Activated T-helper 9 cell treated with anti-CD3 and anti-CD28 coated beads, Interleukin-2, amount 50 U/mL, for 16 hours (primary cell): ENCODE measurements at places on chromosomes 1 and 21.
A peak's percentile ranks its signal among the peaks of the same experiment; 100 is the strongest.

GRCh38 chr1:22317231-22317919 lies 134.3 kb upstream of the ZBTB40 start:
- DNase-seq, result no peak

GRCh38 chr1:168801032-168801745 lies 72.2 kb upstream of the DPT start:
- no peak for DNase-seq

- no peak for DNase-seq
These were observed 13.2 kb upstream of the GRIK3 start for GRCh38 chr1:37047542-37047941.

DNA sequence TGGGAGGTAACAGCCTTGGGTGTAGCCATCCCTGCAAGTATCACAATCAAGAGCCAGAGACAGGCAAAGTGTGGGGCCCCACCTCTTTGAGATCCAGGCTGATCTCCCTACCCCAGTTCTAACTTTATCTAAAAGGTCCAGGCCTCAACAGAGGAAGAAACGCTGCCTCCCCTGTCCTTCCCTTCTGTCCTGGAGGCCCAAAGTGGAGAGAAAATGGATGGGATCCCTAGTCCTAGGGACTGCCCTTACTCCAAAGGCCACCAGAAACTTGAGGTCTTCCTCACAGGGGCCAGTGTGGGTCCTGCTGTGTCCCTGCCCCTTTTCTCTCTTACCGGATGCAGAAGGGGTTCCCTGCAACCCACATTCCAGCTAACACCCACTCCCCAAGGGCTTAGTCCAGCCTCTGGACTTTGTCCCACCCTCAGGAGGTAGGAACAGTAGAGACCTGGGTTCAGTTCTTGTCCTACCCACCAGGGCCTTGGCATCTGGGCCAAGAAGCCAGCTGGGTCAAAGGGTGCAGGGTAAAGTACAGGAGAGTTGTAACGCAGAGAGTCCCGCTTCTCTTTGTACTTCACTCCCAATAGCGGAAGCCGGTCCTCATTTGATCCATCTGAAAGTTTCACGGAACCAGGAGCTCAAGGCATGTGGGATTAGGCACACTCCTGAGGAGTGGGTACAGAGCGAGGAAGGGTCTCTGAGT lies 1.9 kb downstream of the HDGF start:
- no peak for DNase-seq

DNA sequence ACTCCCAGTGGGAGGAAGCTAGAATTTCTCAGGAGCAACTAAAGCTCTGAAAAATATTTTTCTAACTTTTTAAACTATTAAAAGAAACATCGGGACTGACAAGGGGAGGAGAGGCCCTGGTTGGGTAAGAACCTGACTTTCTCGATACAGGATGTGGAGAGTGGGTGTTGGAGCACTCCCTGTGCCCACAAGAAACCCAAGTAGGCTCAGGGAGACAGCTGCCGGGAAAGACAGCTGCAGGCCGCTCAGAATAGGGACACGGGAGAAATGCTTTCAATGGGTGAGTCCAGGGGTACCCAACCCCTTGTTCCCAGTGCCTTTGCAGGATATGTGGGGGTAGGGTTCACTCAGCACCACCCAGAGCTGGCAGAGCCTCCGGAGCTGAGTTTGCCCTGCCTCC lies 43.6 kb downstream of the PLEKHA6 start:
- no peak for DNase-seq

- no peak for DNase-seq
These were observed 16.1 kb downstream of the TIE1 start for GRCh38 chr1:43316738-43317520.

GRCh38 chr1:201659572-201659971 lies 120.6 kb downstream of the NAV1 start:
- DNase-seq, result no peak

DNA sequence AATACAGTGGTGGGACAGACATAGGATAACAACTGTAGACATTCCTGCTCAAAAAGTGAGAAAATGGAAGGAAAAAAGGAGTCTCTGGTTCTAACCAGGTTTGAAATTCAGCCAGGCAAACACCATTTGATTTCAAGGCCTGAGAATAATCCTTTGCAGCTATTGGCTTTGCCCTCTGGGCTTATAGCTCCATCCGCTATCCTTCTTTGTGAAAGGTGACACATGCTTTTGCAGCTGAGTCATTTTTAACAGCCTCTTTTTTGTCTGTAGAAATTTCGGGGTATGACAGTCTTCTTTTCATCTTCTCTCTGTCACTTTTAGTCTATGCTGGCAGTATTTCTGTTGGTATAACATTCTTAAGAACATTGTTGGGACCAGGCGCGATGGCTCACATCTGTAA lies 16.2 kb downstream of the SDHC start:
- no peak for DNase-seq

DNA sequence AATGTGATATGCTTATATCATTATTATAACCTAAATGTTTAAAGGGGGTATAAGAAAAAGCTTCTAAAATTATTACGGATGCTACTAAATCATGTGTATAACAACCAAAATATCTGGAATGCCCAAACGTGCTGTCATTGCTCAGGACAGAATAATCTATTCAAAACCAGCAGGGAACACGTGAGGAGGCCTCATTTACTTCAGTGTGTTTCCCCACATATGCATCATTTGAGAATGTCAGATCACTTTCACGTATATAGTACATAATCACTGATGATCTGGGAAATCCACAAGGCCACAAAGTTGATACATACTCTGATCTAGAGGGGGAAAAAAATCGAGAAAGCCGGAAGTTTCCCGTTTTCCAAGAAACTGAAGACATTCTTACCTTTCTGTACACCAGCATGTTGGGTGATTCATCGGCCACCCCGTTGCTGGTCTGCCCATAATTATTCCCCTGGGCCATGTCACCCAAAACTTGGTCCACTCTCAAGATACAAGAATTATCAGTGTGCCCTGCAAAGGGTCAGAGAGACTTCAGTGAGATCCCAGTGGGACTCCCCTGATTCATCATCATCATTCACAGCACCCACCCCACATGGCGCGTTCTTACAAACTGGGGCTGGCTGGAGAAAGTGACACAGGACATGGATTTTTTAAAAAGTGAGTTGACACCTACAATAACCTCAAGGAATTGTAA lies 1.5 kb downstream of the RGS7 start:
- DNase-seq, result no peak

GRCh38 chr1:232835166-232835565 lies 29.9 kb downstream of the MAP10 start:
- no peak for DNase-seq

DNA sequence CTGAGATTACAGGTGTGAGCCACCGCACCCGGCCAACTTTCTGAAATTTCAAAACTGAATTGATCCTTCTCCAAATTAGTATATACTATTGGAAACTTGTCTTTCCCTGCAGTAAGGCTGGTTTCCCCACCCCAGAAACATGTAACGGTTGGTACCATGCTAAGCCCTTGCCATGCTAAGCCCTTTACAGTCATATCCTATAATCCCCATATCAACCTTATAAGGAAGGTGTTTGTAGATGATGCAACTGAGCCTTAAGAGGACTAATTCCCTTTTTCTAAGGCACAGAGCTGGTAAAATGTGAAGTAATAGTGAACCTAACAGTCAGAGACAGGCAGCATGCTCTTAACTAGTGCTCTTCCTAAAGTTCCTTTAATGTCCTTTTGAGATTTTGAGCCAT lies 413.7 kb downstream of the DISC1 start:
- no peak for DNase-seq

DNA sequence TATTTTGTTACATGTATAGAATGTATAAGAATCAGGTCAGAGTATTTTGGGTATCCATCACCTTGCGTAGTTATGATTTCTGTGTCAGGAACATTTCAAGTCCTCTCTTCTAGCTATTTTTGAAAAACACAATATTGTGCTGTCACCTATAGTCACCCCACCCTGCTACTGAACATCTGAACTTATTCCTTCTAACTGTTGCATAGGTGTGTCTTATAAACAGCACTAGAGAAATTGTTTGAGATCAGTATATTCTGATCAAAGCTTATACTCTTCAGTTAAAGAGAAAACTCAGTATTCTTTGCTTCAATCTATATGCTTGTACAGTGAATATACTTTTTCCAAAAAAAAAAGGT lies 96.0 kb downstream of the ASH1L start:
- no peak for DNase-seq

- DNase-seq, result no peak
These were observed 55.8 kb downstream of the SSBP3 start for GRCh38 chr1:54350360-54350759.

DNA sequence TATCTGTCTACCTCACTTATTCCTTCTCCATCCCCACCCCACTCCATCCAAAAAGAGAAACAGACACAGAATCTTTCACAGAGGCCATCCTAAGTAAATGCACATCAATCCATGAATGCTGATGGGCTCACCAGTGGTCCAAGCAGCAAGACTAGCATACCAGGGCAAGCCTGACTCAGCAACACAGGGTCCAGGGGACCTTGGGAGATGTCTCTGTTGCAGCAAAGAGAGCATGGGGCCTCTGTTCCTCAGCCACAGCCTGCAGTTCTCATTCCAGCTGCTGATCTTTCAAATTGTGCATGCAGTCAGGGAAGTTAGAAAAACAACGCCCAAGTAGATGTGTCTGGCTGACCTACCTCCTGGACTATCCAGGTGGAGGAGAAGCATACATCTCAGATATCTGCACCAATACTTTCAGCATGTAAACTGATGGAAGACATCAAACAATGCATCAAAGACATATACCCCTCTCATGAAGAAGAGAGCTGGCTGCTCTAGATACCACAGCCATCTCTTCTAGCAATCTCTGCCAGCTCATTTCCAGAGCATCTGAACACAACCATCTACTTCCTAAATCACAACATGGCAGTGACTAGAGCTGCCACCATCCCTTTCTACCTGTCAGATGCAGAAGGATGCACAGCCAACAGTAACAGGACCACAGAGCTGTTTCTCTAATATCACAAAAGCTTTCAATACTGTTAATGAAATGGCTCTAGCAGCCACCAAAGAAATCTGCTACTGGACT lies 54.5 kb downstream of the CD34 start:
- DNase-seq, result no peak

DNA sequence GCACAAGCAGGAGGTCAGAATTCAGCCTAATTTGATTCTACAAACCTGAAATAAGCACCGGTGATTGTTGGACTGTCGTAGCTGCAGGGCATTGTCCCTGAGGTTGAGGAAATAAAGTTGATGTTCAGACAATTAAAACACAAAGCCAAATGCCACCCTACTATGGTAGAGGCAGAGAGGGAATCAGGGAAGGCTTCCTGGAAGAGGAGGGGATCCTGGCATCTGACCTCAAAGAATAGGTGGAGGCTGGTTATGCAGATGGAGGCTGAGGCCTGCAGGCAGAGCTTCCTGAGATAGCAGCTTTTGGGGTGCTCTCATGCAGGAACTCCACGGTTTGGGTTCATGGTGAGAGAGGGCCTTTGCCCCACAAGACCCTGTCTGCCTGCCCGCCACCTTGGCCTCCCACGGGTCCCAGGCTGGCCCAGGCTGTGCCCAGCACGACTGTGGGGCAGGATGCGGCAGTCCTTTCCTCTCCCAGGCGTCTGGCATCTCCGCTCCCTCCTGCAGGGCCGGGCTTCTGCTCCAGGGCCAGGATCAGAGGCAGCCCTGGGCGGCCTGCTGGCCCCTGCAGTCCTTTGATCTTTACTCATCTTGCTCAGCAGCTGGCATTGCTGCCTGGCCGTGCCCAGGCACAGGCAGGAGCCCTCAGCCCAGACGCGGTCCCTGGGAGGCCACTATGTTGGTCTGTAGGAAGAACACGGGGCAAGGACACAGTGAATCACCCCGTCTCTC lies 134.1 kb upstream of the VAMP3 start:
- DNase-seq, result no peak

GRCh38 chr1:154557939-154558719 lies at the start of gene UBE2Q1:
TSS of gene UBE2Q1 (minus strand) at chr1:154558662. CDS start at chr1:154558553, 109 bp downstream.
- DNase-seq, result peak; percentile 20

DNA sequence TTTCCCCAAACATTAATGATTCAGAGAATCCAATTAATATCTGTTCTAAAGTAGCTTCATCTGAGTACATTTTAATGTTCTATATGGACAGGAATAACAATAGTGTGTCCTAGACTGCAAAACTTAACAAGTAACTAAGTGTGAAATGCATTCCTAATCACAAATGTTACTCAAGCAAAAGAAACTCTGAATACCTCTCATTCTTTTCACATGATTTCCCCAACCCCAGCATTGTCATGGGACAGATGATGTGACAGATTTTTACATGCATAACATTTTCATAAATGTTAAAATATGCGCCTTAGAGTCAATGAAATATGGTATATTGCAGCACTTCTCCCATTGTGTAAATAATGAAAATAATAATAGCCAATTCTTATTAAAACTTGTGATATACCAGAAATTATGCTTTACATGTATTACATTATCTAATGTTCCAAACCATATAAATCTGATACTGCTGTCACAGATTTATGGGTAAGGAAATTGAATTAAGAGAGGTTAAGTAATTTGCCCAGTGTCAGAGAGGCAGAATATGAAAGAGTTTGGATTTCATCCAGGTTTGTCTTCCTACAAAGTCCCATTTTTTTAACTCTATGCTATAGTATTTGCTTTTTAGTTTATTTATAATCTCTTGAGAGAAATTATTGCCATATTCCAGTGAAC lies 269.4 kb downstream of the LRRC7 start:
- no peak for DNase-seq

GRCh38 chr1:22978299-22978698 lies 5.6 kb upstream of the LACTBL1 start:
- DNase-seq, result no peak

GRCh38 chr21:26067836-26068594 lies 102.6 kb downstream of the APP start:
- no peak for DNase-seq

GRCh38 chr1:173426057-173426456 lies 51.1 kb upstream of the PRDX6 start:
- no peak for DNase-seq

DNA sequence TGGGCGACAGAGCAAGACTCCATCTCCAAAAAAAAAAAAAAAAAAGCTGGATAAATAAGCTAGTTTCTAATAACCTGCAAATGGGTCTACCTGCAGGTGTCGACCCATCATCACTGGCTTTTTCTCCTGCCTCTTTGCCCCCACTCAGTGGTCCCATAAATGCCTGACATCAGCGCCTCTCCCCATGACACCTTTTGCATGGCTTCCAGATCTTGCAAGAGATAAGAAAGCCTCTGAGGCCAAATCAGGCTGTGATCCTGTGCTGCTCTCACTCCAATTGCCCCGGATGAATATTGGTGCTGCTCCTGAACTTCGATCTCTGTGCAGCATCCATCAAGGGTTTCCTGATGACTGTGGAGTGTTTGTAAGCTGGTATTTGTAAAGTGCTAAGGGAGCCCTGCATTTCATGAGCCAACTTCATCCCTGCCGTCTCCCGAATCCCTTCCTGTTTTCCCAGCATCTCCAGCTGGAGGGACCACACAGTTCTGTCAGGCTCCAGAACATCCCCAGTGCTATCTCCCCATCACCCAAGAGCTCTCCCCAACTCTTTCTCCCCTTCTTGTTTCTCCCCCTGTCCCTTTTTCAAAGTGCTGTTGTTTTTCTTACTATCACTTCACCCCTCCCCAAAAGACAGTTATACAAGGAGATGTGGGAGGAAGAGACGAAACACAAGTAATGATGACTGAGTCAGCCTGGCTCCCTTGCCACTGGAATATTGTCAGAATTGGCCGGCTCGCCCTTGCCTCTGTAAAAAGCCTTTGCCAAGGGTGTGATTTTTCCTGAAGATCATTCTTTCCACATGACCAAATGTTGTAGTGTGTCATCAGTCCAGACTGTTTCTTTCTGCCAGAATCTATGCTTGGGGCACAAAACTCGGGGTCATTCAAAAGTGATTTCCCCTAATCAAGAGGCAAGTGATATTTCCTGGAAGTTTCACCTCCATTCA lies 2.8 kb upstream of the EFHD2 start:
- no peak for DNase-seq
